ENCODE measurements at places on chromosomes 6 and 20. TPM values are rescaled to one million over a fixed set of nuclear protein-coding genes. Genes with fewer than 3 reads are reported as not detected.

AGER gene
- total RNA-seq: not detected

RBCK1 gene
- 98.8 TPM for total RNA-seq

FILIP1 gene
- total RNA-seq: 4.1 TPM

CRISP2 gene
- not detected for total RNA-seq

SLC35A1 gene
- total RNA-seq: 27.8 TPM

BTNL2 gene
- total RNA-seq: not detected

KCNG1 gene
- total RNA-seq: 17.7 TPM
